Testis (tissue), 5 donors: ENCODE measurements at places on chromosomes 16 and 17. TPM values are rescaled to one million over a fixed set of nuclear protein-coding genes. Genes with fewer than 3 reads are reported as not detected.

- no peaks in the 10 kb centered on the region for H3K4me1 ChIP-seq
- DNase-seq, result no peak
- no peaks in the 10 kb centered on the region for H3K36me3 ChIP-seq
- no peaks in the 10 kb centered on the region for H3K27me3 ChIP-seq
- no peak overlapping the region for H3K27ac ChIP-seq
These were observed 36.7 kb upstream of the CCL1 start for GRCh38 chr17:34399725-34400124.

GRCh38 chr17:4331614-4332013, 34.9 kb downstream of the UBE2G1 start:
- DNase-seq, result no peak
- no peak overlapping the region for H3K4me3 ChIP-seq
- no peak overlapping the region for H3K27ac ChIP-seq
- H3K27me3 ChIP-seq, result no peaks in the 10 kb centered on the region
- no peaks in the 10 kb centered on the region for H3K36me3 ChIP-seq
- H3K4me1 ChIP-seq, result peaks cover 2% of the 10 kb centered on the region

- peaks cover 16% of the 10 kb centered on the region for H3K4me1 ChIP-seq
- peak overlapping the region; percentile 13 for H3K27ac ChIP-seq
- H3K4me3 ChIP-seq, result no peak overlapping the region
- DNase-seq, result no peak
These were observed 222.3 kb upstream of the TNRC6C start for GRCh38 chr17:77736199-77736585.

GRCh38 chr16:138049-138417, 440 bp downstream of the NPRL3 start:
- DNase-seq, result peak; percentile 25
- no peaks in the 10 kb centered on the region for H3K27me3 ChIP-seq
- no peaks in the 10 kb centered on the region for H3K36me3 ChIP-seq
- peaks cover 6% of the 10 kb centered on the region for H3K4me1 ChIP-seq
- H3K27ac ChIP-seq, result peak overlapping the region; percentile 55
- H3K4me3 ChIP-seq, result peak overlapping the region; percentile 80

DNA sequence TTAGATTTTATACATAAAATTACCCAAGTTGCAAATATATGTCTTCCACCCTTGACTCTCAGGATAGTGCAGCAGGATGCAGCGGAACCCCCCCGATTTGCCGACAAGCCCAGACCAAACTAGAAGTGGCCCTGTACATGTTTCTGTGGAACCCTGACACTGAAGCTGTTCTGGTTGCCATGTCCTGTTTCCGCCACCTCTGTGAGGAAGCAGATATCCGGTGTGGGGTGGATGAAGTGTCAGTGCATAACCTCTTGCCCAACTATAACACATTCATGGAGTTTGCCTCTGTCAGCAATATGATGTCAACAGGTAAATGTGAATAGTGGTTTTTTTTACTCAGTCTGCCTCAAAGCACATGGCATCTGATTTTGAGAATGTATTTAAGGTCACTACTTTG, 70.7 kb downstream of the OMG start:
- no peak overlapping the region for H3K4me3 ChIP-seq
- H3K4me1 ChIP-seq, result no peaks in the 10 kb centered on the region
- H3K27ac ChIP-seq, result no peak overlapping the region
- H3K36me3 ChIP-seq, result no peaks in the 10 kb centered on the region
- no peak for DNase-seq

GRCh38 chr16:87389245-87389644, 2.9 kb upstream of the MAP1LC3B start:
- DNase-seq, result no peak
- H3K27ac ChIP-seq, result peak overlapping the region; percentile 97
- H3K4me1 ChIP-seq, result peaks cover 32% of the 10 kb centered on the region
- no peak overlapping the region for H3K4me3 ChIP-seq
- H3K36me3 ChIP-seq, result no peaks in the 10 kb centered on the region
- no peaks in the 10 kb centered on the region for H3K27me3 ChIP-seq

DNA sequence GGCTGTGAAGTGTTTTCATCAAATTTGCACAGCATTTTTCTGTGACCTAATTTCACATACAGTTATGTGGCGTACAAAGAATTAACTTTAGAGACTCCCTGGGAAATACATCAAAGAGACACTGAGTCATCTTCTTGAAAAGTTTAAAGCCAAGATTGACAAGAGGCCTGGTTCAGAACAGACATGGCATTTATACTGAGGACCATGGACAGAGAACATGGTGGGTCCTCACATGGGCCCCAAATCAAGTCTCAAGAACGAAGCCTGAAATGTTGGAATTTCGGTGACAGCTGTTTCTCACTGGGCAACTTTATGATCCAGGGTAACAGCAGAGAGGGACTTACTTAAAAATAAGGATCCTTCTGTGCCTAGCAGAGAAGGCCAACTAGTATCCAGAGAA, 311.5 kb upstream of the KCNJ16 start:
- DNase-seq, result no peak
- no peak overlapping the region for H3K27ac ChIP-seq
- no peaks in the 10 kb centered on the region for H3K36me3 ChIP-seq

DNA sequence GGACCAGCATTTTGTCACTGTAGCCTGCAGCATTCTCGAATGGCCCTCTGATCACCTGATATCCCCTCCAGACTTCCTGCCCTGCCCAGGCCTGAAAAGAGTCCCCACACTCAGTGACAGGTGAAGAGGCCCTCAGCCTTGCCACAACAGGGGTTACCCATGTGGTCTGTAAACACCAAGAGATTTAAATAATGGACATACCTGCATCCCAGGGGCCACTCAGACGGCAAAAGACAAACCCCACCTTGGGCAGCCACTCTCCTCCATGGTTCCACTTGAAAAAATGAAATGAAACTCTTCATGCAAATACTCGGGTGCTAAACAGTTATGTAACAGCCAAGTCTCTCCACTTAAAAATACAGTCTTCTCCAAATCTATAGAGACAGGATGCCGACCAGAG, 22.9 kb upstream of the PECAM1 start:
- H3K4me3 ChIP-seq, result no peak overlapping the region
- H3K27me3 ChIP-seq, result no peaks in the 10 kb centered on the region
- peaks cover 27% of the 10 kb centered on the region for H3K4me1 ChIP-seq

- no peak overlapping the region for H3K4me3 ChIP-seq
- H3K27ac ChIP-seq, result no peak overlapping the region
- H3K27me3 ChIP-seq, result no peaks in the 10 kb centered on the region
- no peaks in the 10 kb centered on the region for H3K4me1 ChIP-seq
- DNase-seq, result no peak
- no peaks in the 10 kb centered on the region for H3K36me3 ChIP-seq
These were observed 314.3 kb downstream of the MAP2K6 start for GRCh38 chr17:69728816-69729215.

DNA sequence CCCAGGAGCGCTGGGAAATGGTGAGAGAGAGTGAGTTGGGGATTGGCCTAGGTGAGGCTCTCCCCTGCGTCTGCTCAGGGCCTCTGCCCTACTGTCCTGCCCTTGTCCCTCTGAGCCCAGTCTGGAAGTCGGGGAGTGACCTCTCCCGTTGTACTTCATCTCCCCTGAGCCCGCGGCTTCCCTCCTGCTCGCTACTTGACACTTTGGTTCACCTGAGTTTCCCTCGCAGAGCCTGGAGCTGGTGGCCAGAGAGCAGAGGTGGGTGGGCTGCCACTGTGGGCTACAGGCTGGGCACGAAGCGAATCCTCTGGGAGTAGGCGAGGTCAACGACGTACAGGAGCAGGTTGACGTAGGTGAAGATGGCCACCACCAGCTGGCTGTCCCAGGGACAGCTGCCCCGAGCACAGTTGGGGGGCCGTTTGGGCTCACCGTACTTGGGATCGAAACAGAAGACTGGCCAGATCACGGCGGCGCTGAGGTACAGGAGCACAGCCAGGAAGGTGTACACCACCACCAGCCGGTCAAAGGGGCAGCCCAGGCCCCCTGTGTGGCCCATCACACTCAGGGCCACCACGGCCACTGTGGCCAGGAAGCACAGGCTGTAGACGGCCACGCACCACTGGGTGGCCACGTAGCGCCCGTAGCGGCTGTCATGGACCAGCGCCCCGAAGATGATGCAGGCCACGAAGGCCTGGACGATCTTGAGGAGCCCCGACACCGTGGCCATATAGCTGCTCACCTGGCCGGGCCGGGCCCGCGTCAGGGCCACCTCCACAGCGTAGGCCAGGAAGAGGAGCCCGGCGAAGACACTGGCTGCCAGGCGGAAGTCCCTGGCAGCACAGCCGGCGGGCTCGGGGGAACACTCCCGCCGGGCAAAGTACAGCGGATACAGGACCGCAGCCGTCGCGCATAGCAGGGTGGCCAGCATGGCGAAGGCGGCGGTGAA, 3.7 kb upstream of the PYCR1 start:
- DNase-seq, result no peak
- H3K4me3 ChIP-seq, result no peak overlapping the region
- no peak overlapping the region for H3K27ac ChIP-seq
- no peaks in the 10 kb centered on the region for H3K27me3 ChIP-seq
- H3K36me3 ChIP-seq, result no peaks in the 10 kb centered on the region

PPL gene
- 5.4 TPM for total RNA-seq

GRCh38 chr17:55709984-55710383, 12.7 kb downstream of the TMEM100 start:
- H3K4me1 ChIP-seq, result no peaks in the 10 kb centered on the region
- no peak for DNase-seq
- H3K36me3 ChIP-seq, result no peaks in the 10 kb centered on the region
- H3K4me3 ChIP-seq, result no peak overlapping the region
- H3K27me3 ChIP-seq, result no peaks in the 10 kb centered on the region
- no peak overlapping the region for H3K27ac ChIP-seq

DNA sequence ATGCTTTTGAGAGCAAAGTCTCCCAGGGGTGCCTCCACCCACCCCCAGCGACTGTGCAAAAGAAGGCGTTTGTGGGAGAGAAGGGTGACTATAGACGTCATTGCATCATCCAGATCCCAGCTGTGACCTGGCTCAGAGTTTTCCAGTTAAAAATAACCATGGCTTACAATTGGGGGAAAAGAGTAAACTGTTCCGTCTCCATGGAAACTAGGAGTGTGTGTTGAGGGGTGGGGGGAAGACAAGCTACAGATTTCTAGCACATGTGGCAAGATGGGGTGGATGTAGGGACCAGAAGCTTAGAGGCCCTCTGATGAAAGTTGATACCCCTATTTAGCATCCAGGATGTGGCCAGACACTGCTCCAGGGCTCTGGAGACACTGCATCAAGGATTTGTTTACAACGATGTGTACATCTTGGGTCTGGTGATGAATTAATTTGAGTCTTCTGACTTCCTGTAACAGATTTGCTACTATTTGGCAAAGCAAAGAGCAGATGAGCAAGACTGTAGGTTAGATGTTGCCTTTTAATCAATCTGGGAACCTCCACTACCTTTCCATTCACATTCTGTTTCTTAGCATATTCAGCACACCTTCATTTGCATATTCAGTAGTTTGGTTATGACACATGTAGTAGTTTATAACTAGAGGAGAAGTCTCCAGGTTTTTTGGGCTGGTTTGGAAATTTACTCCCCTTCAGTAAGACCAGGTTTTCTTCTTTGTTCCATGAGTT, 6.2 kb upstream of the DUSP14 start:
- H3K4me1 ChIP-seq, result peaks cover 9% of the 10 kb centered on the region

DNA sequence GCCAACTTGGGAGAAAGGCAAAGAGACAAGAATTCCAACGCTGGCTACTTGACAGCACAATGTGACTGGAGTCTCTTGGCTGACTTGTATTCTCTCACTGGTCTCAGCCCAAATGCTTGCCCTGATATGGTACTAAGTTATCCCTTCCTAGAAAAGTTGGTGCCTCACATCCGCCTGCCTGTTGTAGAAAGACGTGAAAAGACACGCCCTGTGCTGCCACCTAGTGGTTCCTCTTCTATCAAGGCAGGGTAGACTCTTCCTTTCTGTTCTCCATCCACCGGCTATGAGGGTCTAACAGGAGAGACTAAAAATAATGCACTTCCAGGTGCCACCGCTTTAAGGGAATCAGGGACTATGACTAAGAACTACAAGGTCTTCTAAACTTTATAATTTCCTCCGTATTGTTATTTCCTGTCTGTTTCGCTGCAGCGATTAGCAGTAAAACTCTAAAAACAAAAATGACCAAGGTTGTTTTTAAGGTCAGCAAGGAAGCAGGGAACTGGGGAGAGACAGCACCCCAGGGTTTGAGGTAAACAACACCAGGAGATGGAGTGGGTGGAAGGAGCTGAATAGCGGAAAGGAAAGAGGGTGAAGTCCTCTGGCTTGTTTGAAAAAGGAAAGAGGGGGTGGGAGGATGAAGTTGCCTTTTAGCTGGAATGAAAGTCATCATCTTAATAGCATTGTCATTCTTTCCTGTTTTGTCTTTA, 109.5 kb downstream of the YPEL2 start:
- H3K4me1 ChIP-seq, result peaks cover 20% of the 10 kb centered on the region
- peak overlapping the region; percentile 48 for H3K27ac ChIP-seq
- H3K4me3 ChIP-seq, result no peak overlapping the region
- no peaks in the 10 kb centered on the region for H3K27me3 ChIP-seq
- no peaks in the 10 kb centered on the region for H3K36me3 ChIP-seq

BCO1 gene
- 0.87 TPM for total RNA-seq

DNA sequence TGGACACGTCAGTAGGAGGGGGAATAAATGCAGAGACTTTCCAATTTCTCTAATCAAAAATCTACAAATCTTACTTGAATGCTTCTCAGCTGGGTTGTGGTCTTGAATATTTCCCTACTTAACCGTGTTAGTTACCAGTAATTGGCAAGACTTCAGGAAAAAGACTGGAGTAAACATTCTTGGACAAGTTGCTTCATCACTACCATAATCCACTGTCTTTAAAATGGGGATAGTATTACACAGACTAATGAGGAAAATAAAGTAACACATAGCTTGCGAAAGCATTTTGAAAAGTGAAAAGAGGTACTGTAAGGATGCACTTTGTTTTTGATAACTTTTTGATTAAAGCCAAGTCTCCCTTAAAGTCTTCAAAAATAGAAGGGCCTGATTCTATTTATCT, 18.4 kb downstream of the MYH1 start:
- no peaks in the 10 kb centered on the region for H3K27me3 ChIP-seq
- H3K27ac ChIP-seq, result no peak overlapping the region
- no peaks in the 10 kb centered on the region for H3K36me3 ChIP-seq
- no peaks in the 10 kb centered on the region for H3K4me1 ChIP-seq

SNAI3 gene
- total RNA-seq, result 3.0 TPM

DNA sequence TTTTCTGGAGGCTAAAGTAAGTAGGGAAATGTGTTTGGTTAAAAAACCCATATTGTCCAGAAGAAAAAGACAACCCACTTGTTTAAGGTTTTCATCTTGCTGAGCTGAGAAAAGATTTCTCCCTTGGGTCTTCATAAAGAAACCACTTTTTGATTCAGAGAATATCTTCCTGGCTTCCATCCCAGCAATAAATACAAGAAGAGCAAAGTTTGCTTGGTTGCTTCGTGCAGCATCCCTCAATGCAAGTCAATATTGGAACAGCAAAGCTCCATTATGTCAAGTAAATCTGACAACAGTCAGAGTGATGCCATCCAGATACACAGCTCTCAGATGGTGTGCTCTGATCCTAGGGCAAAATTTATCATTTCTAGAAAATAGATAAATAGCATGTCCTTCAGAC, 118.9 kb upstream of the PIRT start:
- H3K27ac ChIP-seq, result no peak overlapping the region
- no peaks in the 10 kb centered on the region for H3K27me3 ChIP-seq
- no peaks in the 10 kb centered on the region for H3K36me3 ChIP-seq
- no peak for DNase-seq
- H3K4me3 ChIP-seq, result no peak overlapping the region

DNA sequence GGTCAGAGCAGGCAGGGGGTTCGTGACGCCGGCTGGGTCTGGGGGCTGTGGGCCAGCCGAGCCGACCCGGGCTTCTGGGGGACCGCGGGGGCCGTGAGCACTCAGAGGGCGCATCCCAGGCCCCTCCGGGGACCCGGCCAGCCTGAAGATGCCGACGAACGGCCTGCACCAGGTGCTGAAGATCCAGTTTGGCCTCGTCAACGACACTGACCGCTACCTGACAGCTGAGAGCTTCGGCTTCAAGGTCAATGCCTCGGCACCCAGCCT, 140 bp downstream of the FSCN2 start:
- DNase-seq, result no peak
- H3K36me3 ChIP-seq, result no peaks in the 10 kb centered on the region
- no peak overlapping the region for H3K27ac ChIP-seq
